ENCODE measurements at places on chromosomes 12 and 14.

- no peak overlapping the region for H3K27ac ChIP-seq
- no peak overlapping the region for H3K4me3 ChIP-seq
- no peak for DNase-seq
- no peaks in the 10 kb centered on the region for H3K36me3 ChIP-seq
- peaks cover 11% of the 10 kb centered on the region for H3K4me1 ChIP-seq
Observed at GRCh38 chr12:110104188-110105094, 19.7 kb upstream of the IFT81 start.

- no peak overlapping the region for H3K27ac ChIP-seq
- no peak for DNase-seq
- H3K36me3 ChIP-seq, result no peaks in the 10 kb centered on the region
- H3K27me3 ChIP-seq, result no peaks in the 10 kb centered on the region
- H3K4me1 ChIP-seq, result peaks cover 9% of the 10 kb centered on the region
- no peak overlapping the region for H3K4me3 ChIP-seq
Observed at GRCh38 chr12:113368331-113368730, 9.9 kb downstream of the PLBD2 start.

DNA sequence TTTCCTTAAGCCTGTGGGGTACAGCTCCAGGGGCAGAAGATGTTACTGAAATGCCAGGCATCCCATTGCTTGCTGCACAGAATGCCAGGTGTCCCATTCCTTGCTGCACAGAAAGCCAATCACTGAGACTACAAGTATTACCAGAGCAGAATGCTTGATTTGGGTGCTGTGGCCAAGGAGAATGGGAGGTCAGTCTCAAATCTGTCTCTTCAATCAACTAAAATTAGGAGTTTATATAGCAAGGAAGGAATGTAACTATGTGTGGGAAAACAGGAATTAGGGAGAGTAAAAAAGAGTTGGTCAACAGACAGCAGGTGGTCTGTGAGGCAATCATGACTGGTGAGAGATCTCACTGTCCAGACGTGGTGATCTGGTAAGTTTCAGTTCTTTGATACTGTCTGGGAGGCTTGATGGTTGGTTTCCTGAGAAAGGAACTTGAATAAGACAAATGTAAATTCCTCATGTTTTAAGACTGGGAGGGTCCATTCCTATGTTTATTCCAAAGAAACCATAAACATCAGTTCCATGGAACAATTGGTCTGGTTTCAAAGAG, 31.2 kb upstream of the VASH1 start:
- DNase-seq, result no peak
- peaks cover 19% of the 10 kb centered on the region for H3K27me3 ChIP-seq
- H3K4me1 ChIP-seq, result no peaks in the 10 kb centered on the region
- no peaks in the 10 kb centered on the region for H3K36me3 ChIP-seq

DNA sequence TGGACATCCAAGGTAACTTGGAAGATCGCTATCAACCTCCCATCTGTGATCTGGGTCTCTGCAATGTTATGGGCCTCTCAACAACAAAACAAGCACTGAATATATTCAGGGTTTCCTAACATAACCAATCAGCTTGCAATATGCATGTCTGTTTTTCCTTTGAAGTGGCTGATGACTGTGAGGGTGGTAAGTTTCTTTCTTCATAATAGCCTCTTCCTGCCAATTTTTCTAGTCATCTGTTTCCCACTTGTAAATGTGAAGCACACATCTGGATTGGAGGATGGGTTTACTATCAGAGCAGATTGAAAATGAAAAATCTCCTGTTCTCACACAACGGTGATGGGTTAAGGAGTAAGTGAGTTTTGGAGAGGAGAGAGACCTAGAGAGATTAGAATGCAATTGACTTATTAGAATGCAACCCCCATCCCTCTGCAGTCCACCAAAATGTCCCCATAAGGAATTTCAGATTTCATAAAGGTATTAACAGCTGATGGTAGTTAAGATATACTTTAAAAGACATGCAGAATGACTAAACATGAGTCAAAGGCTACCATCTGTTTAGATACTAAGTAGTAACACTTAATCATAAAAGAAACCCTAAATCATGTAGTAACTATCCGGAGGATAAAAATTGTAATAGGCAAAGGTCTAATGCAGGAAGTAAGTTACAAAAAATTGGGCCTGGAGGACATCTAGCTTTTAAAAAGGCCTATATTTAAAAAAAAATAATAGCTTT, 58.4 kb upstream of the SAV1 start:
- peaks cover 84% of the 10 kb centered on the region for H3K36me3 ChIP-seq
- peak overlapping the region; percentile 85 for H3K27ac ChIP-seq
- H3K4me1 ChIP-seq, result peaks cover 26% of the 10 kb centered on the region
- H3K27me3 ChIP-seq, result no peaks in the 10 kb centered on the region
- peak; percentile 39 for DNase-seq

GRCh38 chr14:24940213-24940783, 109.6 kb downstream of the STXBP6 start:
- H3K4me3 ChIP-seq, result no peak overlapping the region
- no peaks in the 10 kb centered on the region for H3K36me3 ChIP-seq
- no peaks in the 10 kb centered on the region for H3K27me3 ChIP-seq
- DNase-seq, result no peak
- no peak overlapping the region for H3K27ac ChIP-seq
- H3K4me1 ChIP-seq, result no peaks in the 10 kb centered on the region

GRCh38 chr12:84046859-84047258, 865.7 kb downstream of the SLC6A15 start:
- no peaks in the 10 kb centered on the region for H3K4me1 ChIP-seq
- H3K27ac ChIP-seq, result no peak overlapping the region
- H3K27me3 ChIP-seq, result no peaks in the 10 kb centered on the region
- no peak for DNase-seq

DNA sequence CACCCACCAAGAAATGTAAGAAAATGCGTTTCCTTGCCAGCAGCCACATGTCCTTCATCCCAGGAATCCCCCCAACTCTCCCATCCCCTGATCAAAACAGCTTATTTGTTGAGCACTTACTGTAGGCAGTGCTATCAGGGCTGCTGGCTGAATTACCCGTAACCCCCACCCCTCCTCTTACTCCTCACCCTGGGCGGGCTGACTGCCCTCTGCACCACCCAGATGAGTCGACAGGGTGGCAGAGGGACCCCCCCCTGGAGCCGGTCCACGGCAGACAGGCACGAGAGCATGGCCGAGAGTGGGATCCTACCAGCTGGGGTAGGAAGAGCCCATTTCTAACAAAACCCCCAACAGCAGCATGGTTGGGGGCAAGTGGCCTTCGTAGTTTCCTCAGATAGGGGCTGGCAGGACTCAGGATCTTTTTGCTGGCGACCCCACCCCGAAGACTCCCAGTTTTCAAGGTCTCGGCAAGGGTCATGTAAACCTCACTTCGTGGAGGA, 1.1 kb upstream of the RHOF start:
- no peaks in the 10 kb centered on the region for H3K27me3 ChIP-seq
- H3K27ac ChIP-seq, result peak overlapping the region; percentile 88
- H3K4me1 ChIP-seq, result peaks cover 61% of the 10 kb centered on the region

GRCh38 chr14:61698206-61698980, 3.1 kb downstream of the HIF1A start:
- H3K36me3 ChIP-seq, result peaks cover 29% of the 10 kb centered on the region
- DNase-seq, result no peak
- H3K27me3 ChIP-seq, result no peaks in the 10 kb centered on the region
- H3K4me3 ChIP-seq, result peak overlapping the region; percentile 91
- peak overlapping the region; percentile 73 for H3K27ac ChIP-seq

GRCh38 chr12:132084621-132085290, 59.4 kb downstream of the DDX51 start:
- H3K36me3 ChIP-seq, result peaks cover 8% of the 10 kb centered on the region
- H3K27ac ChIP-seq, result peak overlapping the region; percentile 95
- no peaks in the 10 kb centered on the region for H3K27me3 ChIP-seq
- H3K4me1 ChIP-seq, result peaks cover 31% of the 10 kb centered on the region
- H3K4me3 ChIP-seq, result peak overlapping the region; percentile 93

- no peaks in the 10 kb centered on the region for H3K27me3 ChIP-seq
- DNase-seq, result no peak
- no peaks in the 10 kb centered on the region for H3K36me3 ChIP-seq
- no peak overlapping the region for H3K27ac ChIP-seq
Observed at GRCh38 chr12:112523856-112524255, 105.1 kb downstream of the PTPN11 start.

- peaks cover 47% of the 10 kb centered on the region for H3K4me1 ChIP-seq
- no peak overlapping the region for H3K4me3 ChIP-seq
- no peak for DNase-seq
- H3K27ac ChIP-seq, result peak overlapping the region; percentile 54
- peaks cover 50% of the 10 kb centered on the region for H3K36me3 ChIP-seq
Observed at GRCh38 chr12:110314308-110314707, 33.3 kb downstream of the ATP2A2 start.
